CD4-positive, alpha-beta T cell (primary cell): ENCODE measurements at places on chromosomes 11 and 22.

GRCh38 chr22:41343300-41343699, 38.4 kb upstream of the TEF start:
- no peak for DNase-seq

GRCh38 chr22:43304831-43305590, 38.2 kb downstream of the SCUBE1 start:
- no peak for DNase-seq

- no peak for DNase-seq
Measured at GRCh38 chr22:37979782-37980181, 4.6 kb downstream of the SOX10 start.

DNA sequence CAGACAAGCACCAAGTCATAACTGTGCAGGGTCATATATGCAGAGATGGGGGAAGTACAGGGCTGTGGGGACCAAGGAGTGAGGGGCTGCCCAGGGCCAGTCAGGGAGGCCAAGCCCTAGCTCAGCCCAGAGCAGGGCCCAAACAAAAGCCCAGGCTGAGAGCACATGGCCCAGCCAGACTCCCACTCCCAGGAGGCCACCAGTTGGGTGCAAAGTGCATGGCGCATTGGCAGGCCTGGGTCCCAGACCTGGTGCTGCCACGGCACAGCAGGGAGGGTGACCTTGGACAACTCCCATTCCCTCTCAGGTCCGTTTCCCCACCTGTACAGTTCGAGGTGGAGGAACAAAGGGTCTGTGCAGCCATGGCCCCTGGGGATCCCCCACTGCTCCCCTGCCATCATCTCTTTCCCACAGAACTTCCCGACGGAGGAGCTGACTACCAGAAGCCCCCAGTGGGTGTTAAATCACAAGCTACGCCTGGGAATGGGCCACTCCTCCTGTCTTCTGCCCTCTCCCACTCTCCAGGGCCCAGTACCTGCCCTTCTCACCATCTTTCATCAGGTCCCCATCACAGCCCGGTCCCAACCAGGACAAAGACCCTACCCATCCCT, 608 bp downstream of the NIPSNAP1 start:
- DNase-seq, result no peak

- DNase-seq, result no peak
Measured at GRCh38 chr22:30695351-30695851, 727 bp downstream of the OSBP2 start.

- DNase-seq, result no peak
Measured at GRCh38 chr11:44306918-44307244, 3.1 kb downstream of the ALX4 start.

- no peak for DNase-seq
Measured at GRCh38 chr11:68828155-68828931, 13.4 kb downstream of the CPT1A start.

DNA sequence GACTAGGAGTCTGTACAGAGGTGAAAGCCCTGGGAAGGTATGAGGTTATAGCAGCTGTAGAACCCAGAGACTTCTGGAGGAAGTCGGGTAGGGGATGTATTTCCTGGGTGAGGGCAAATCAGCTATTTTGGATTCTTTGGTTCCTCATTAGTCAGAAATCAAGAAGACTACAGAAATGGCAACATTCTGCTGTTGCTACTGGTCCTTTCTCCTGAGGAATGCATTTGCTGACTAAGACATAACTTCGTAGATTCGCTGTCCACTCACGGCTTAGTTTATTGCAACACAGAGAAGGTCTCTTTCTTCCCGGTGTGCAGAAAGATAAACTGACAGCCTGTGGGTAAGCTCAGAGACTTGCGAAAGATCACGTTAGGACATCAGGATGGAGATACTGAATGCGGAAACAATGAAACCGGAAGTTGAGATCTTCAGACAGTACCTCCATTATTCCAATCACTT, 25.3 kb upstream of the SESN3 start:
- no peak for DNase-seq

GRCh38 chr11:8060146-8060719, 20.8 kb upstream of the TUB start:
- DNase-seq, result no peak

DNA sequence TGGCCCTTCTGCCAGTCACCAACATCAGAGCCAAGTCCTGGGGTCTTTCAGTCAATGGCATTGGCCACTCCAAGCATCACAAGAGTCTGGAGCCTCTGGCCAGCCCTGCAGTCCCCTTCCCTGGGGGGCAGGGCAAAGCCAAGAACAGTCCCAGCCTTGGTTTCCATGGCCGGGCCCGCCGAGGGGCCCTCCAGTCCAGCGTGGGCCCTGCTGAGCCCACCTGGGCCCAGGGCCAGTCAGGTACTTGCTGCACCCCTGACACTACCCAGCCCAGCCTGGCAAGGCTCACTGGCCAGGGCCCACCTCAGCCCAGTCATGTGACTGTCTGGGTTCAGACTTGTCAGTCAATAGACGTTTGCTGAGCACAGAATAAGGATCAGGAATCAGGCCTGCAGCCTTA, 10.8 kb downstream of the TMEM258 start:
- no peak for DNase-seq
